ENCODE measurements at places on chromosomes 4 and X.

DNA sequence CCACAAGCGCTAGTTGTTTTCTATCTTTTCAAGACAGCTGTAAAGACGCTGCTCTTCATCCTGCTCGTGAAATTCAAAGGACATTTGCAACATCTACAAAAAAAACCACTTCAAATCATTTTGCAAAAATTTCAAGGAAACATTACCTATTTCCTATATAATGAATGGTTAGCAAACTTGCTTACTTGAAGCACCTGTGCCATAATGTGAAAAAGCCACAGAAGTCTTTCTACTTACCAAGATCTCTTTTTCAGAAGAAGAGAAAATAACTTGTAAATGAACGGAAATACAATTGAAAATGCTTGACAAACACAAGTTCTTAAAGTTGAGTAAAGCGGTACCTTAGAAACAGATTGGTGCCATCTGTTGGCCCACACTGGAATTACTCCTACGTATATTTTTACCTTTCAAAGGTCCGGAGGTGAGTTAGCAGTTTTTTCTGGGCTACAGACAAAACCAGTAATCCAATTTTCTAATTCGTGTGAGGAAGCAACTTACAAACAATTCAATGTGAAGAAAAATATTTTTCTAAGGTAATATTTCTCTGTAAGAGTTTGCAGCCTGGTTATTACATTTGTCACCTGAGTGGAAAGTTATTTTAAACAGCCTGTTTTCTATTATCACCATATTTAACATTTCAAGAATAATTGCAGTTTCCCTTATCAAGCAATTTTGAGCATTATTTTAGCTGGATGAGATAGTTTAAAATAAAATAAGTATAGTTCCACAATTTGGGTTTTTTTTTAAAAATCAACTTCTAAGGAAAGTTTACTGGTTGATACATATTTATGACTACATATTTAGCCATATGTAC is at the start of gene TLR6:
TLR6 (minus strand) TSS at position 294 of the 814 bp plus-strand sequence. CDS start 27,344 bp downstream, outside the sequence.
- peak; percentile 91 for DNase-seq

- peak; percentile 45 for DNase-seq
These were observed 63.0 kb downstream of the MBNL3 start for GRCh38 chrX:132425744-132426318.

DNA sequence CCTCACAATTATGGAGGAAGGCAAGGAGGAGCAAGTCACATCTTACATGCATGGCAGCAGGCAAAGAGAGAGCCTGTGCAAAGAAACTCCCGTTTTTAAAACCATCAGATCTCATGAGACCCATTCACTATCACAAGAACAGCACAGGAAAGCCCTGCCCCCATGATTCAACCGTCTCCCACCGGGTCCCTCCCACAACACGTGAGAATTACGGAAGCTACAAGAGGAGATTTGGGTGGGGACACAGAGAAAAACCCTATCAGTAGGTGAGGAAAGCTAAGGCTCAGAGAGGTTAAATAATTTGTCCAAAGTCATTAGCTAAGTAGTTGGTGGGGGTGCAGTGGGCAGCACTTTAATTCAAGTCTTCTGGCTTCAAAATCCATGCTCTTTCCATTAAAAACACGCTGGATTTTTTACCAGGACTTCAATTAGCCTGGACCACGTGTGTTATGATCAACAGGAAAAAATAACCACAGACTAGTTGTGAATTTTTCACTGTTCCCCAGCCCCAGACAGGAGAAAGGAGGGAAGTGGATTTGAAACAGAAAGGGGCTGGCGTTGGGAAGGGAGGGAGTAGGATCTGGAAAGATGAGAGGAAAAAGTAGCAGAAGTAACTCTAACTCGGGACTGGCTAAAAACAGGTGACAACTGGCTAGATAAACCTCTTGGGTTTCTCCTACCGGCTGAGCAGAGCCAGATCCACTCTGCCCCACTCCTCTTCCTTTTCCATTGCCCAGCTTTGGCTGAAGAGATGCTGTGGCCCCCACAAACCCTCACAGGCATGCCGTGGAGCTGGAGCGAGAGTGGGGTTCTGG is 986 bp downstream of the MTMR8 start:
- DNase-seq = no peak

- peak; percentile 40 for DNase-seq
These were observed 575.7 kb downstream of the SPOCK3 start for GRCh38 chr4:166658585-166658984.

DNA sequence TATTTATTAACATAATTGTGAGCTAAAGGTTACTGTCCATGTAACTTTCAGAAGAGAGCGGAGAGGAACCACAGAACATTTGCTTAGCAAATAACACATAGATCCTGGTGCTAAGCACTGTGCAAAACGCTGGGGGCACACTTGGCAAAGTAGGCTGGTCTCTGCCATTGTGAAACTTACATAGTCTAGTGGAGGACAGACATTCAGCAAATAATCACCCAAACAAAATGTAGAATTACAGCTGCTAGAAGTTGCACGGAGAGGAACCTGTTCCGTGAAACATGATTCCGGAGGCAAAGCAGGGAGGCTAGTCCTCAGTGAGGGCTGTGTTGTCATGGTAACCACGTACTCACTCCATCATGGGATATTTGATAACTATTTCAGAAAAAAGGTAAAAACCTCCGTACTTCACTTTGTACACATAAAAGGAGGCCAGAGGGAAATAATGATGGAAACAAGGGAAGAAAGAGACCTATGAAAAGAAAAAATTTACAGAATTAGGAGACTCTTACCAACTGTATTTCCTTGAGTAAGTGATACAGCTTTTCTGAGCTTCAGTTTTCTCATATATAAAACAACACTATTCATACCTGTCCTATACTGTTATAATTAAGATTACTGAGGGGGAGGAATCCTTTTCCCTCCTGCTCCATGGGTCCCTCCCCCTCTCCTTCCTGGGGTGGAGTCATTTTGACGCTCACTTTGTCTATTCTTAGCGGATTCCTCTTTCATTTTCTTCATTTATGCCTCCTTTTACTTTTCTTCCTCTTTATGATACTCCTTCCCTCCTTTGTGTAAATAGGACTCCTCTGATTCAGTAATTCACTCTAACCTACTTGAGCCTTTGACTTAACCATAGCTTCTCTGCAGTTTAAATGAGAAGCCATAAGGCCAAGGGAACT is 825 bp upstream of the RASGEF1B start:
- DNase-seq = peak; percentile 58

- DNase-seq = no peak
These were observed 1.4 kb downstream of the SMARCA5 start for GRCh38 chr4:143514901-143515300.

DNA sequence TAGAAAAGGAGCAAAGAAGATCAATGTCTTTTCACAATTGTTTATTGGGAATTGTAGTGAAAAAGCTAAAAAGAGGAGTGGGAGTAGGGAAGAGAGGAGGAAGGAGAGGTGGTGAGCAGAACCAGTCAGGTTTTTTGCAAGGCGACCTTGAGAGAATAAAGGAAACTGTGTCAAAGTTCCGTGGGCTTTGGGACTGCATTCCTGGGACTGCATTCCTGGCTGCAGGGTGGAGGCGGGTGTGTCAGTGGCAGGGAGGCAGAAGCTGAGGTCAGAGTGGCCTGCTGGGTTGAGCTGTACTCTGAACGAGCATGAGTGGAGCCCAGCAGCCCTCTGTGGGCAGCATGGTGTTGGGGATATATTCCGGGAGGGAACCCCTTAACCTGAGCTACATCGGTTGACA is 66.8 kb upstream of the UCP1 start:
- DNase-seq = no peak

DNA sequence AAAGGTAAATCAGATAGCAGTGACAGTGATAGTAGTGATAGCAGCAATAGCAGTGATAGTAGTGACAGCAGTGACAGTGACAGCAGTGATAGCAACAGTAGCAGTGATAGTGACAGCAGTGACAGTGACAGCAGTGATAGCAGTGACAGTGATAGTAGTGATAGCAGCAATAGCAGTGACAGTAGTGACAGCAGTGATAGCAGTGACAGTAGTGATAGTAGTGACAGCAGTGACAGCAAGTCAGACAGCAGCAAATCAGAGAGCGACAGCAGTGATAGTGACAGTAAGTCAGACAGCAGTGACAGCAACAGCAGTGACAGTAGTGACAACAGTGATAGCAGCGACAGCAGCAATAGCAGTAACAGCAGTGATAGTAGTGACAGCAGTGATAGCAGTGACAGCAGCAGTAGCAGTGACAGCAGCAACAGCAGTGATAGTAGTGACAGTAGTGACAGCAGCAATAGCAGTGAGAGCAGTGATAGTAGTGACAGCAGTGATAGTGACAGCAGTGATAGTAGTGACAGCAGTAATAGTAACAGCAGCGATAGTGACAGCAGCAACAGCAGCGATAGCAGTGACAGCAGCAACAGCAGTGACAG is 6.1 kb downstream of the DSPP start:
- no peak for DNase-seq

DNA sequence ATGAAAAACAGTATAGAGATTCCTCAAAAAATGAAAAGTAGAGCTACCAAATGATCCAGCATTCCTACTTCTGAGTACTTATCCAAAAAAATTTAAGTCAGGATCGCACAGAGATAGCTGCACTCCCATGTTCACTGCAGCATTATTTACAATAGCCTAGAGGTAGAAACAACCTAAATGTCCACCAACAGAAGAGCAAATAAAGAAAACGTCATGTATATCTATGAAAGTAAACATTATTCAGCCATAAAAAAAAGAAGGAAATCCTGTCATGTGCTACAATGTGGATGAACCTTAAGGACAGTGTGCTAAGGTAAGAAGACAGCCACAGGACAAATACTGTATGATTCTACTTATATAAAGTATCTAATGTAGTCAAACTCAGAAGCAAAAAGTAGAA is 12.4 kb downstream of the THOC2 start:
- no peak for DNase-seq

GRCh38 chr4:181845617-181846016 is 397.6 kb upstream of the TENM3 start:
- no peak for DNase-seq

- no peak for DNase-seq
These were observed 28.7 kb downstream of the RBPJ start for GRCh38 chr4:26349496-26349895.

- no peak for DNase-seq
These were observed 14.8 kb downstream of the CYTL1 start for GRCh38 chr4:5004496-5004895.

DNA sequence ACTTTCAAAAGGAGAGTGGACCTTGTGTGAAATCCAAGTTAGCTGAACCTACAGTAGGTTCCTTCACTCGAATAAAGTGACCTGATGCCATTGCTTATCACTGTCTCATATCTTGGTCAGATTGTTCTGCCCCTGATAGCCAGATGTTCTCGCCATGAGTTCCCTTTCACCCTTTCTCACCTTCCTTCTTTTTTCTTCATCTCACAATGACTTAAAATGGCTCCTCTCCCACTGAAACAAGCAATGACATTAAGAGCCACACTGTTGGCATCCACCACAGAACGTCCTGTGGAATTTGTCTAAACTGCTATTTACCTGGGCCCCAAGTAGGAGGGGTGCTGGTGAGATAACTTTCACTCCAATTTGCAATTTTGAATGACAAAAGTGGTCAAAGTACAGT is 227.6 kb upstream of the PPP1R2C start:
- DNase-seq = no peak

DNA sequence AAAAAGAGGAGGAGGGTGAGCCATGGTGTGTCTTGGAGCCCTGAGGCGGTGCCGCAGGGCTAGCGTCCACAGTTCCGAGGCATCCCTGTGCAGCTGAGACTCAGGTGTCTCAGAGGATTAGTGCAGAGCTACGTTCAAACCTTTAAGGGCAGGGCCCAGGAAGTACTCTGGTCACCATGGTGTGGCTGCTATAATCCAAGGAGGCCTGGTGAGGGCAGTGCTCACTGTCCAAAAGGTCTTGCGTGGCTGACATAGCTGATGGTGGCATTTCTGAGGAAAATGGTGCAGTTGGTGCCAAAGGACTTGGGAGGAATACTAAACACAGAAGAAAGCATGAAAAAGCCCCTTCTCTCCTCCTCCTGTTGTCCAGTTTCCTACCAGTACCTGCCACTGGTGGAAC is 146.9 kb downstream of the DCHS2 start:
- peak; percentile 41 for DNase-seq

GRCh38 chrX:120023259-120023658 is 54.2 kb downstream of the RHOXF2B start:
- DNase-seq = no peak

- no peak for DNase-seq
These were observed 54.8 kb upstream of the MAGEB16 start for GRCh38 chrX:35743331-35743730.

DNA sequence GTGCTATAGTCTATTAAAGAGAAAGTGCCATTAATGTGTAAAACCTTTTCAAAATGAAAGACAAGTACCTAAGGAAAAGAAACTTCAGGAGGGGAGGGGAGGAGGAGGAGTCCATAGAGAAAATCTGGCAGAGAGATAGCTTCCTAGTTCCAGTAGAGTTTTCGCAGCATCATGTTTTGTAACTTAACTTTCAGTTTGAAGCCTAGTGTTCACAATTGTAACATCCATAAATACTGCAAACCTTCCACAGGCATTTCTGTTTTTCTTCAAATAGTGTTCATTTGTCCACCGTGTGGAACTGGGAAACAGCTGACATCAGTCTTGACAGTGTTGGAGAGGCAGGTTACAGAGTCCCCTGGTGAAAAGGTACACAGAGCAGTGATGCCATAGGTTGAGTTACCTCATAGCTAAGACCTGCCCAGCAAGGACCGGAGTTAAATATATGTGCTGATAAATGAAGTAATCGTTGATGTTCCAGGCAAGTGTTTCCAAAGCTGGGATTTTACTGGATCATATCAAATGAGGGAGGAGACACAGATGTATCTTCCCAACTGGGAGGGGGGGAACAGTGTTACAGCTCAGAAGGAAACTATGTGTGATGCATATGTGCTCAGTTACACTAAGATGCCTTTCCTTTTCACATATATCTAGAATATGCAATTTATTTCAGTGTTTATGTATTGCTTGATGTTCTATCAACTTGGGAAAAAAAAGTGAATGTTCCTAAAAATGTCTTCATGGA is 369.5 kb upstream of the FAM241A start:
- no peak for DNase-seq

GRCh38 chr4:2763511-2763967 is 7.4 kb upstream of the TNIP2 start:
- DNase-seq = no peak

- no peak for DNase-seq
These were observed 1703.7 kb upstream of the AGA start for GRCh38 chr4:179145746-179146525.

DNA sequence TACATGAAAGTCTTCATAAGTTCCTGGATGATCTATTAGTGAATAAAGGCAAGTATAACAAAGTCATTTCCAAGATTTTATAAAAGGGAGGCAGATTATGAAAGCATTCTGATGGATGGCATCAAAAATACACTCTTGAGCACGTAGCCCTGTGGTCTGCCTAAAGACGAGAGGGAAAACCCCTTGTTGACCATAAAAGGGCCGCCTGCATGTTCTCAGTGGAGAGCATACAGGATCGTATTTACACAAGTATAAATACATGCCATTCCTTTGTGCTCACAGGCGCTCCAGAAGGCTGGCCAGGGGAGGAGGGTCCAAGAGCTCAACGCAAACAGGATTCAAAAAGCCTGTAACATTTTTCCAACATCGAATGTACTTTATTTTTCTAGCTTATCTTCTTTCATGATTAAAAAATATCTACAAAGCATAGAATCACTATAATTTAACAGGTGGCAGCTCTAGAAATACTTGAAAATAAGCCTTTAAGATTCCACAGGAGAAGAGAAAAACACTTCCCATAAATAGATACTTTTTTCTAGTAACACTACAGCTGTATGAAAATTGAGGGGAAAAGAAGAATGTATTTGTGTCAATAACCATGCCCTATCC is 29.6 kb downstream of the PDGFC start:
- DNase-seq = no peak
